ENCODE measurements at places on chromosomes 1 and 21.

DNA sequence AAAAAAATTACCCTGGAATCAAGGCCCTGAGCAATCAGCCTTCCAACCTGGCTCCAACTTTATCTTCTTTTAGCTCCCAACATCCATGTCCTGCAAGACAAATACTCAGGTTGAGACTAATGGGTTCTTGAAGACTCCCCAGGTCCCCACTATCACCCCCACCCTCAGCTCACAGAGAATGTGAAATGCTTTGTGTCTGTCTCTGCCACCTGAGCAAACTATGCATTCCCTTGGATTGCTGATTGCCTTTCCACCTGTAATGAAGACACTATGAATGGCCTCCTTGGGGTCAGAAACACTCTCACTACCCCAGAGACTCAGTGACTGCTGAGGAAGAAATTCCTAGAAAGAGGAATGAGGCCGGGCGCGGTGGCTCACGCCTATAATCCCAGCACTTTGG is 121.2 kb upstream of the GALNT2 start:
- DNase-seq: no peak
- no peaks in the 10 kb centered on the region for H3K4me1 ChIP-seq
- H3K36me3 ChIP-seq: no peaks in the 10 kb centered on the region
- no peak overlapping the region for H3K27ac ChIP-seq
- H3K27me3 ChIP-seq: no peaks in the 10 kb centered on the region
- H3K4me3 ChIP-seq: no peak overlapping the region

GRCh38 chr1:245444147-245444828 is 289.5 kb downstream of the KIF26B start:
- peaks cover 2% of the 10 kb centered on the region for H3K4me1 ChIP-seq
- H3K36me3 ChIP-seq: no peaks in the 10 kb centered on the region
- H3K27me3 ChIP-seq: no peaks in the 10 kb centered on the region
- H3K27ac ChIP-seq: no peak overlapping the region
- H3K4me3 ChIP-seq: no peak overlapping the region

GRCh38 chr1:154256686-154257085 is 15.7 kb upstream of the HAX1 start:
- no peak overlapping the region for H3K4me3 ChIP-seq
- H3K4me1 ChIP-seq: no peaks in the 10 kb centered on the region
- DNase-seq: no peak
- H3K36me3 ChIP-seq: peaks cover 75% of the 10 kb centered on the region

DNA sequence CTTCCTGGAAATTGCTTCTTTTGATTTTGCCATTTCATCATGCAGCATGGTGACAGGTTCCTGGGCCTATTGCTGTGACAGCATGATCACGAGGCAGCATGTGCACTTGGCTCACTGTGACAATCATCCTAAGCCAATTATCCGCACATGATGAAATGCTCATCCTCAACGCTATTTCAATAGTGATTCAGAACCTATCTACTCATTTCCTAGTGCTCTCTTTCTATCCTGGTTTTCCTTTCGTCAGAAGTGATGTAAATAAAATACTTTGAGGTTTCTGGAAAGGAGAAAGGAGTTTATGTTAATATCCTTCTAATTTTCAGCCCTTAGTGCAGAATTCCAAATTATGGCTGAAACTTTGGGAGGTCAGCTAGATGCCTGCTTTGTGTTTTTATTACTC is 110.6 kb upstream of the ADAMTS5 start:
- no peaks in the 10 kb centered on the region for H3K36me3 ChIP-seq
- H3K27me3 ChIP-seq: no peaks in the 10 kb centered on the region
- H3K27ac ChIP-seq: no peak overlapping the region
- no peak overlapping the region for H3K4me3 ChIP-seq

GRCh38 chr1:72636631-72637030 is 354.3 kb upstream of the NEGR1 start:
- no peak overlapping the region for H3K4me3 ChIP-seq
- H3K4me1 ChIP-seq: no peaks in the 10 kb centered on the region
- DNase-seq: no peak
- no peak overlapping the region for H3K27ac ChIP-seq
- no peaks in the 10 kb centered on the region for H3K27me3 ChIP-seq

GRCh38 chr21:41589620-41590175 is 81.7 kb upstream of the TMPRSS2 start:
- no peak overlapping the region for H3K27ac ChIP-seq
- no peak for DNase-seq
- no peaks in the 10 kb centered on the region for H3K36me3 ChIP-seq
